ENCODE measurements at places on chromosomes 4 and X.

DNA sequence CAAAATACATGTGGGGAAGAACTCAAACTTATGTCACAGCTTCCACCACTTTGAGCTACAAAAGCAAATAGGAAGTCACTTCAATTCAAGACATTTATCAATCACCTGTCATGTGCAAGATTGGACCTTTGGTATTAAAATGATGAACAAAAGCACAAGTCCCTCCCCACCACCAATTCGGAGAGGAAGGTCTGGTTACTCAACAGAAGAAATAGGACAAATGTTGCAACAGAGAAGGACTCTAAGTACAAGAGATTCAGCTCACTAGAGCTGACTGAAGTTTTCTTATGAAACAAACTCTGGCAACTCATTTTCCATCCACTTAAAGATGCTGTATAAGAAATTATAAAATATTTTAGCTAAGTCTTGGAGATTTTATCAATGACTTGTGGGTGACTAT lies 16.0 kb upstream of the MMRN1 start:
- no peak for DNase-seq

DNA sequence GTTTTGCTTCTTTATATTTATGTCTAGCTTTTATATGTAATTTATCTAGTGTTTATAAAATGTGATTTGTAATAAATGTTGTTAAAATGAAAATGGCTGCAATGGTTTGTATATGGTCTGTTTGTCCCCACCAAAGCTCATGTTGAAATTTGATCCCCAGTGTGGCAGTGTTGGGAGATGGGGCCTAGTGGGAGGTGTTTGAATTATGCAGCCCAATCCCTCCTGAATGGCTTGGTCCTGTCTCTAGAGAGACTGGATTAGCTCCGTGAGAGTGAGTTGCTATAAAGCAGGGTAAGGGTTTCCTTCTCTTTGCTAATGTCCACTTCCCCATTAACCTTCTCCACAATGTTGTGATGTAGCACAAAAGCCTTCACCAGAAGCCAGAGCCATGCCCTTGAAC lies 30.0 kb upstream of the JADE3 start:
- DNase-seq, result no peak

- no peak for DNase-seq
These were observed 520.4 kb downstream of the NLGN4X start for GRCh38 chrX:5708251-5708650.

- DNase-seq, result no peak
These were observed 110.6 kb downstream of the MGST2 start for GRCh38 chr4:139776235-139776634.

GRCh38 chrX:119690921-119691716 lies 1.8 kb downstream of the SEPTIN6 start:
- peak; percentile 71 for DNase-seq

GRCh38 chr4:7777017-7777710 lies 162.5 kb downstream of the AFAP1 start:
- DNase-seq, result no peak

DNA sequence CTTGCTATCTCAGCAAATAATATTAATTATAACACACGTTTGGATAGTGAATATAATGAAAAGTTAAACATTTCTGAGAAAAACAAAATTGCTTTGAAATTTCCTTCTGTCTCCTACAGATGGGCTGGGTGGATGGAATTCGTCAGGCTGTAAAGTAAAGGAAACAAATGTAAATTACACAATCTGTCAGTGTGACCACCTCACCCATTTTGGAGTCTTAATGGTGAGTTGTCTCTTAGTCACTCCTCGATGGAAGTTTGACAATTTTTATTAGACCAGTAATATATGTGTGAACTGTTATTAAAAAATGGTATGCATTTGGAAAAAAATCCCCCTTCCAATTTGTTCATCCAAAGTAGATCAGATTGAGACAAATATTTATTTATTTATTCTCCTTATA lies 92.5 kb upstream of the BRS3 start:
- DNase-seq, result no peak

GRCh38 chrX:153642655-153643430 lies 4.2 kb upstream of the DUSP9 start:
- DNase-seq, result no peak

DNA sequence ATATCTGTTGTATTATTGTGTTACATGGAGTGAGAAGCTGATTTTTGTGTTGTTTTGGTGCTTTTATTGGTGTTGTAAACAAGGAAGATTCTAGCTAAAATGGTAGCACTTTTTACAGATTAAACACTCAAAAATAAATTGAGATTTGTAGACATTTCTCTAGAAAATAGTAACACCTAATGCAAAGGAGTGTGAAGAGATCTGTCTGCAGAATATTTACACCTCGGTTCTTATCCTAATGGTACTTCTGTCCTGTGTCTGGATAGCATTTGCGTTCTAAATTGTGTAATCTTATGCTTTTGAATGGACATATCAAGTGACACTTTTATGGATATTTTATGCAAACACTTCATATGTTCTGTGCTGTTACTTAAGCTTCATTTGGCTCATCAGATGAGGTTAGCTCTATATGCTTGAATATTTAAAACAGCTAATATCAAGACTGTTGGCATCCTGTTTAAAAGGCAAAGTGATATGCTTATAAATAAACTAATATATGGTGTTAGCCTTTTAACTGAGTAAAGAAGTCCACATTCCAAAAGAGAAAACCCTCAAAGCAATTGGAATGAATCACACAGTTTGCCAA lies 6.0 kb downstream of the PCDH7 start:
- no peak for DNase-seq

- peak; percentile 79 for DNase-seq
These were observed 47.2 kb upstream of the LAS1L start for GRCh38 chrX:65581661-65582339.

- DNase-seq, result no peak
These were observed 1.1 kb upstream of the ARMCX4 start for GRCh38 chrX:101484135-101484534.

DNA sequence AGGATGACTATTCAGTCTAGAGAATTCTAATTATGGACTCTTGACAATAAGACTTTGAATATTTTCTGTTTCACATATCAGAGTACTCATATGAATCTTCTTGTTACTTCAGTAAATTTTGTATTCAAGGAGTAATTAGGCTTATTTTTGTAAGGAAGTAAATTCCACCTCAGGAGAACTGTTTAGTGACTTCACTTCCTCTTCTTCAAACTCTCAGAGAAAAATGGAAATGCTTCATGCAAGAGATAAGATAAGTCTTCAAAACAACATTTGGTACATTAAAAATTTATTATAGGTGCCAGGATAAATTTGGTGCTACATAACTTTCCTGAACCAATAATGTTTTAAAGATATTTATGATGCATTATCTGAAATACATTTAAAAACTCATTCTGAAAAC lies 1421.9 kb downstream of the PCDH7 start:
- no peak for DNase-seq

- DNase-seq, result no peak
These were observed 1.9 kb downstream of the EVC start for GRCh38 chr4:5712931-5713330.

- no peak for DNase-seq
These were observed 7.3 kb upstream of the PTPN13 start for GRCh38 chr4:86586626-86587380.

DNA sequence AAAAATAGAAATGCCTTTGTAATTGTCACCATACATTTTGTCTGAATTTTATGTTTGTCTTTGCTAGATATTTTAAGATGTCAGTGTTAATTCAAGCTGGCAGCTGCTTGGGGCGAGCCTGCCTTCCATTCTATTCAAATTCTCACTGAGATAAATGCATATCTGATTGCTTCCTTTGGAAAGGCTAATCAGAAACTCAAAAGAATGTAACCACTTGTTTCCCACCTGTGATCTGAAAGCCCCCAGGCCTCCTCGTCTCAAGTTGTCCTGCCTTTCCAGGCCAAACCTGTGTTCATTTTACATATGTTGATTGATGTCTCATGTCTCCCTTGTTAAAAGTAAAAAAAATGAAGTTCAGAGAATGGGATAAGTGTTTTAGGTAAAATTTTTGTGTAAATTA lies 318.7 kb upstream of the TECRL start:
- no peak for DNase-seq

DNA sequence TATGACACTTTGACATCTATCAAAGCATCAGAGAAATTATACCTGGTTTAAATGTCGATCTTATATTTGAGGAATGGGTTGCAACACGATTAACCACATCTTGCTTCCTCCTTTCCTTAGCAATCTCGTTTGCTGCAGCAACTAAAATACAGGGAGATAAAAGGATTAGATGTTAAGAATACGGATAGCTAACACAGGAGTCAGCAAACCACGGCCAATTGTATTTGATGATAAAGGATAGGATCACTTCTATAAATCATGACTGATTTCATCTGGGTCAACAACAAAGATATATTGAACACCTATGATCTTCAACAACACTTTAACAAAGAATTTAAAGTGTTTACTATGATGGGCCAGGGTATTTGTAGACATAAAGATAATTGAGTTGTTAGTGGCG lies 5.0 kb downstream of the MAP7D3 start:
- DNase-seq, result no peak

GRCh38 chrX:141279476-141279875 lies 37.2 kb upstream of the SPANXC start:
- no peak for DNase-seq

DNA sequence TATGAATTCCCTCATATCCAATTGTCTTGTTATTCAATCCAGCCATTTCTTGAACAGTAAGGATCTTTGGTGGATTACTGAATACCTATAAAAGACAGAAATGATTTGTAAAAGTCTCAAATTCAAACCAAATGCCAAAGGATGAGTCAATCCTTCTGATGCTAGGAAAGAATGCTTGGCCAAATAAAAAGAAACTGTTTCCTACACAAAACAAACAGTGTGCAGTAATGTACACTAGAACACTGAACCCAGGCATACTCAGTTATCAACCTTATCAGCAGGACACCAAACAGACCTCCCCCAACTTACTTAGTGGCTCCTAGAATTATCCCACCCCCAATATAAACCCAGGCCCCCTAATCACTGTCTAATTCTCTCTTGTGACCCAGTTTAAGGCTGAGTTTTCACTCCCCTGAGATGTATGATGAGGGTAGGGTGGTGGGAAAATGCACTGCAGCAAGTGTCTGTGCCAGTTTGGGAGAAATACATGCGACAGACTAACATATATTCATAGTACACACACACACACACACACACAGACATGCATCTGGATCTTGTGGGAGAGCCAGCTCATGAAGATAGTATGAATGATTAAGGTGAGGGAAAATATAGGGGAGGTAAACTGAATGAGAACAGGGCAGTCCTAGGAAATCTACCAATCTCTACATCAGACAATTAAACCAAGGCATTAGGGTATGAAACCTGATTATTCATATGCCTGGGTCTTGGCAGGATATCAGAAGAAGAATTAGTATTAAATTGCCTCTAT lies 35.0 kb downstream of the CLDN2 start:
- DNase-seq, result no peak

DNA sequence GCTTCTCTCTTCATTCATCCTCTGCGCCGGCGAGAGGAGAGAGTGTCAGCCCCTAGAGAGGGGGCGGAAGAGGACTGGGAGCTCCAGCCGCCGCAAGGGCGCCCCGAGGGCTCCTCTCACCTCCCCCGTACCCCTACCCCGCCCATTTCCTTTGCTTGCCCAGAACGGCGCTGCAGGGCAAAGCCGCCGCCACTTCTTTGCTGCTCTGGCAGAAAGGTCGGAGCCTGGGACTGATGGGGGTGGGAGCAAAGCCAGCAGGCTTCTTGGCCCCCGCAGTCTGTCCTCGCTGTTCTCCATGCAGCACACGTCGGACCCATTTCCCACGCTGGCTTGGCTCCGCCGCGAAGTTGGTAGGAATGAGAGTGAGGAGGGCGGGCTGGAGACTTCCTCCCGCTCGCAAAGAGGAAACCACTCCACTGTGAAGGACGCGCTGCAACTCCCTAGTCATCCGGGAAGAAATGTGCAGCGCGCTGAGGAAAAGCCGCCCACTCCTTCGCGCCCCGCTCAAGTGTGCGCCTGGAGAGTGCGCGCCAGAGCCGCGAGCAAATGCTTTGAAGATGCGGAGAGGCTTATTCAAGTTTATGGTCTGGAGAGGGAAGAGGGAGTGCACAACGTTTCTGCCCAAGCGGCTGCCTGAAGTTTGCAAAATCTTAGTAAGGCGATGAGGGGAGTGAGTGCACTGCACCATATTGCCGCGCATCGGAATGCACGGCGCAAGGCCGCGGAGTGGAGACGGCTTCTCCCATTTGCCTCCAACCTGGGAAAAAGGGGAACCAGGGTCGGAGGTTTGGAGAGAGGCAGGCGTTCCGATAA lies 2.8 kb upstream of the PCDH7 start:
- no peak for DNase-seq

DNA sequence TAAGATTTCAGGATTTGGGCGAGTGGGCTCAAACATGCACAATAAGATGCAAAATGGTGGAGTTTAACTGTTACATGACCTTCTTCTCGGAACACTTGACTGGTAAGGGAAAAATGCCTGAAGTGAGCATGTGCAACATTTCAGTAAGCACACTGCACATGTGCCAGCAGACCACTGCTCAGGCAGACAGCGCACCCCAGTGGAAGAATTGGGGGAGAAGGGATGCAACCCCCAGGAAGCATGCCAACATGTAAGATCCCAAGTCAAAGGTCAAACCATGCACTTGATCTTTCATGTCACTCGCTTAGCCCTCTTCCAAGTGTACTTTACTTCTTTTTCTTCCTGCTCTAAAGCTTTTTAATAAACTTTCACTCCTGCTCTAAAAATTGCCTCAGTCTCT lies 256.3 kb downstream of the CENPC start:
- peak; percentile 66 for DNase-seq

DNA sequence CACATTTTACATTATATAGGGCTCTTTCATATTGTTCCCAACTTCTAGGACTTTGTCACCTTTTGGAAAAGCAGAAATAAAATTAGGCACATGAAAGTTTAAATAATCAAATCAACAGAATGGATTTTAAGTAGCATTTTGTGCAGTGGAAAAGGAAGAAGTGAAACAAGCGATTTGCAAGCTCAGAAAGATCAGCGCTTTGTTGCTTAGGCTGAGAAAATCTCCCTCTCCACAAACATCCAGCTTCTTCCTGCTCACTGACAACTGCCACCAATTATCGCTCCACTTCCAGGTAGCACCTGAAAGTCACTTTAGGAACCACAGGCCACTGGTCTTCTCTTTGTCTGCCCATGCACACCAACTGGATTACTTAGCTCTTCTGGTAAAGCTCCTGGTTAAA lies 2.0 kb upstream of the PDK3 start:
- DNase-seq, result no peak
